ENCODE measurements at places on chromosomes 3 and 15. TPM values are rescaled to one million over a fixed set of nuclear protein-coding genes. Genes with fewer than 3 reads are reported as not detected.

Gene CFAP92
- not detected for total RNA-seq

Gene ADAMTSL3
- total RNA-seq, result 0.76 TPM

Gene XCR1
- not detected for total RNA-seq

Gene SPATA12
- total RNA-seq, result 0.44 TPM
